Smooth muscle cell of the umbilical artery (primary cell): ENCODE measurements at places on chromosomes 7 and 10. TPM values are rescaled to one million over a fixed set of nuclear protein-coding genes. Genes with fewer than 3 reads are reported as not detected.

The PSD gene
- total RNA-seq: 2.4 and 12.2 TPM in 2 replicates

The CCDC146 gene
- total RNA-seq: 1.5 and 2.5 TPM in 2 replicates

The OR2A7 gene
- not detected in 2 replicates for total RNA-seq

The GATA3 gene
- total RNA-seq: not detected in 2 replicates

The RELN gene
- under 0.01 and 0.89 TPM in 2 replicates for total RNA-seq
